Placental epithelial cell (primary cell): ENCODE measurements at places on chromosomes 12 and 14. TPM values are rescaled to one million over a fixed set of nuclear protein-coding genes. Genes with fewer than 3 reads are reported as not detected.

The MUCL1 gene
- not detected in 2 replicates for total RNA-seq

The PLA2G1B gene
- total RNA-seq = not detected in 2 replicates

The WDR20 gene
- 18.7 and 21.6 TPM in 2 replicates for total RNA-seq

The KCNH3 gene
- 0.22 TPM in 1 of 2 replicates, not detected in the other for total RNA-seq

The TAOK3 gene
- 23.2 and 25.1 TPM in 2 replicates for total RNA-seq

The FBRSL1 gene
- 9.0 and 13.9 TPM in 2 replicates for total RNA-seq

The UBR7 gene
- 18.3 and 26.3 TPM in 2 replicates for total RNA-seq

The CD163L1 gene
- 0.11 TPM in 1 of 2 replicates, not detected in the other for total RNA-seq

The TMEM121 gene
- total RNA-seq = 3.3 and 3.9 TPM in 2 replicates

The KRT72 gene
- total RNA-seq = not detected in 2 replicates

The DCAF5 gene
- 33.8 and 49.1 TPM in 2 replicates for total RNA-seq

The GDF3 gene
- not detected in 2 replicates for total RNA-seq

The CLEC12A gene
- total RNA-seq = not detected in 2 replicates

The IL22 gene
- total RNA-seq = not detected in 2 replicates

The IQSEC3 gene
- not detected in 2 replicates for total RNA-seq

The LRRC43 gene
- 0.22 and 1.2 TPM in 2 replicates for total RNA-seq

The SLC25A47 gene
- not detected in 2 replicates for total RNA-seq

The RBP5 gene
- 0.39 TPM in 1 of 2 replicates, not detected in the other for total RNA-seq

The ALG10 gene
- total RNA-seq = 5.5 and 7.3 TPM in 2 replicates

The KRT83 gene
- total RNA-seq = not detected in 2 replicates

The HELB gene
- 2.8 and 4.7 TPM in 2 replicates for total RNA-seq

The CCDC38 gene
- under 0.01 and 0.11 TPM in 2 replicates for total RNA-seq

The PUS1 gene
- total RNA-seq = 5.5 and 5.7 TPM in 2 replicates

The PELI2 gene
- total RNA-seq = under 0.01 and 0.11 TPM in 2 replicates

The PCED1B gene
- under 0.01 and 0.54 TPM in 2 replicates for total RNA-seq

The C14orf119 gene
- 32.4 and 34.2 TPM in 2 replicates for total RNA-seq

The VDR gene
- total RNA-seq = 3.1 and 13.6 TPM in 2 replicates

The CIROP gene
- total RNA-seq = not detected in 2 replicates

The KLRF1 gene
- total RNA-seq = not detected in 2 replicates

The OLR1 gene
- total RNA-seq = not detected in 2 replicates

The LRP6 gene
- 18.0 and 21.2 TPM in 2 replicates for total RNA-seq

The STAC3 gene
- 0.39 TPM in 1 of 2 replicates, not detected in the other for total RNA-seq

The HOXC9 gene
- total RNA-seq = 0.65 TPM in 1 of 2 replicates, not detected in the other

The KRT7 gene
- 636 and 2,495 TPM in 2 replicates for total RNA-seq

The TAMALIN gene
- not detected in 2 replicates for total RNA-seq

The KRT8 gene
- 1,687 and 3,634 TPM in 2 replicates for total RNA-seq

The KRT85 gene
- total RNA-seq = under 0.01 TPM in 1 of 2 replicates, not detected in the other

The GPX2 gene
- total RNA-seq = not detected in 2 replicates

The CD9 gene
- 52.2 and 77.5 TPM in 2 replicates for total RNA-seq

The ADAM21 gene
- total RNA-seq = under 0.01 and 0.43 TPM in 2 replicates

The CCDC177 gene
- total RNA-seq = not detected in 2 replicates

The KRT3 gene
- not detected in 2 replicates for total RNA-seq
